Activated naive CD4-positive, alpha-beta T cell treated with anti-CD3 and anti-CD28 coated beads for 36 hours (primary cell): ENCODE measurements at places on chromosomes 7 and 10. TPM values are rescaled to one million over a fixed set of nuclear protein-coding genes. Genes with fewer than 3 reads are reported as not detected.

DNA sequence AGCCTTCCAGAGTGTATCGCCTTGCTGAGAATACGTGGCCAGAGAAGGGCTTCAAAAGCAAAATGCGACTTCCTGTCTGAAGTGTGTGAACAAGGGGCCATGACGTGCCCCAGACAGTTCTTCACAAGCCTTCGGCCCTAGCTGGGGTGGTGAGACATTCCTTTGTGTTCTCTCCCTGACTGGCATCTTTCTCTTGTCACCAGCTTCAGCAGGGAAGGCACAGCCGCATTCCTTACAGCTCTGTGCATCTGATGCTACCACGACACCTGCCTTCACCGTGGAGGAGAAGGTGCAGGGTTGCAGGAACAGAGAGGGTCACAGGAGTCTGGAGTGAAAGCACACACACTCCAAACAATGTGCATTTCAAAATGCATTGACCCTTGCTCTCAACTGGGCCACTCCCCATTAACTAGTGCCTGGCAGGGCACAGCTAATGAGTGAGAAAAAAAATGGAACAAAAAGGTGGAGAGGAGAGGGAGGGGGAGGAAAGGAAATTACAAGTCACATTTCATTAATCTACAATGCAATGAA, 93.4 kb downstream of the GPR26 start:
- no peak for DNase-seq

DNA sequence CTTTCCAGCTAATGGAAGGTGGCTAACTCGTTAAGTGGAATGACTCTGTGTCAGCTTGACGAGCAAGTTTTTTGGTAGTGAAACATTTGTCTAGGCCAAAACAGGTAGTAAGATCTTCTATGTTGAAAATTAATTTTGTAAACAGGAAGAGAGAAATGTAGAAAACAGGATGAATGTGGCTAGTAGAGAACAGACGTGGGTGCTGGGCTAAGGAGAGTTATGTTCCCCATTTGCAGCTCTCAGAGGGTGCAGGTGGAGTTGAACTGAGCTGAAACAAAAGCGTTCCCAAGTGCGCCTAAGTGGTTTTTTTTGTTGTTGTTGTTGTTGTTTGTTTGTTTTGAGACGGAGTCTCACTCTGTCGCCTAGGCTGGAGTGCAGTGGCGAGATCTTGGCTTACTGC, 59.5 kb upstream of the SRPK2 start:
- no peak for DNase-seq

DNA sequence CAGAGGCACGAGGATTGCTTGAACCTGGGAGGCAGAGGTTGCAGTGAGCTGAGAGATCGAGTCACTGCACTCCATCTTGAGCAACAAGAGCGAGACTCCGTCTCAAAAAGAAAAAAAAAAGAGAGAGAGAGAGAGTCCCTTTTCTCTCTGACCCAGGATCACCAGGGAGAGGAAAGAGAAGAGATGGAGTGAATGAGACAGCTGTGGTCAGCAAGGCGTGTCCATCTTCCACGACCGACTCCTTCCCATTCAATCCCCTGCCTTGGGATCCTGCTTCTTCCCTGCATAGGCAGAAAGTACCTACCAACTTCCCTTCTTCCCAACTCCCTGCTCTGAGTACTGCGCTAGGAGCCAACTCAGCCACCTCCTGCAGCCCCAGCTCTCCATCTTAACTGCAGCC, 5.2 kb upstream of the ZAN start:
- no peak for DNase-seq

GRCh38 chr10:48670978-48671913, 13.4 kb upstream of the WDFY4 start:
- DNase-seq: no peak

- no peak for DNase-seq
These were observed 5.2 kb upstream of the UTF1 start for GRCh38 chr10:133224756-133225372.

GRCh38 chr10:67861750-67862432, 22.6 kb upstream of the SIRT1 start:
- no peak for DNase-seq

DNA sequence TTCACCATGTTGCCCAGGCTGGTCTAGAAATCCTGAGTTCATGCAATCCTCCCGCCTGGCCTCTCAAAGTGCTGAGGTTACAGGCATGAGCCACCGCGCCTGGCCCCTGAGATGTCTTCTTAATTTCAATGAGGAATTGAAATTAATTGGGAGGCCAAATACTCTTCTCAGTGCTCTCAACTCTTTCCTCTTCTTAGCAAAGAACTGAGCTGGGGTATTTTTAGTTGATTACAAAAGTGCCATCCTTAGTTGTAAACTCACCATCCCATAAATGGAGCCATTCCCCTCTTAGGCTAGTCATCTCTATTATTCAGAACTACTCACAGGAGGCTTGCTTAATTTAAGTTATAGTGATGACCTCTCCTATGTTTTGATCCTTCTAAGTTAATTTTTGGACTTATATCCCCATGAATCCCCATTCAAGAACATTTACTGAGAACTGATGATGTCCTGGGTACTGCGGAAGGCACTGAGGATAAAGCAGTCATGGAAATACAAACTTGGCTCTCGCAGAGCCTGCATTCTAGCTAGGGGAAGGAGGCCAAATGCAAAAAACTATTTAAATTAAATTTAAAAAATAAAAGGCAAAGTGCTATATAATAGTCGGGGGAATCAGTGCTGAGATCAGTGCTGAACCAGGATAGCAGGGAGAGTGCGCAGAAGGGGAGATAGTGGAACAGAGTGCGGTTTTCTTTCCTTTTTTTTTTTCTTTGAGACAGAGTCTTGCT, 145.3 kb downstream of the SFMBT2 start:
- DNase-seq: no peak

- DNase-seq: no peak
These were observed 230.9 kb downstream of the DOCK4 start for GRCh38 chr7:111975346-111975745.

DNA sequence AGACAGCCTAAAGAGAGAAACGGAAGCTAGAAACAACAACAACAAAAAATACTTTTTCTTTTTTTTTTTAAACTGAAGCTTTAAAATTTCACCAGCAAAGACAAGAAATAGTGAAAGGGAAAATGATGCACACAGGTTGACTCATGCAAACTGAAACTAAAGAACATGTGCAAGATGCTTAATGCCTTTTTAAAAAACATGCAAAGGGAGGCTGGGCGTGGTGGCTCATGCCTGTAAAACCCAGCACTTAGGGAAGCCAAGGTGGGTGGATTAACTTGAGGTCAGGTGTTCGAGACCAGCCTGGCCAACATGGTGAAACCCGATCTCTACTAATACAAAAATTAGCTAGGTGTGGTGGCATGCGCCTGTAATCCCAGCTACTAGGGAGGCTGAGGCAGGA, 15.1 kb upstream of the CUBN start:
- peak; percentile 84 for DNase-seq

GRCh38 chr10:82814635-82815034, 939.6 kb downstream of the NRG3 start:
- DNase-seq: no peak

DNA sequence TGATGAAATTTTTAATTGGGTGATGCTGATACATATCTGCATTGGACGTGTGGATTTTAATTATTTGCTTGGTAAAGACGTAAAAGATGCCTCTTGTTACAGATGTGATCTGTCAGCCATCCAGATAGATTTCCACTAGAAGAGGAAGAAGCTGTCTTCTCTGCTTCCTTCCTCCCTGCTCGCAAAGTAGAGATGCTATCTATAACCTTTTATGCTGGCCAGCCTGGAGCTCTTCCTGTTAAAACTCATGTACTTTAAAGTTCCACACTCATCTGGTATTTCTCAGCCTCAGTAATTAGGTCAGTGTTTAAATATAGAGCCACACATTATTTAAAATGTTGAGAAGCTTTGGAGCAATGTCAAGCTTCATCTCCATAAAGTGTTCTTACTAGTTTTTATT, 51.2 kb upstream of the TMEM229A start:
- no peak for DNase-seq

DNA sequence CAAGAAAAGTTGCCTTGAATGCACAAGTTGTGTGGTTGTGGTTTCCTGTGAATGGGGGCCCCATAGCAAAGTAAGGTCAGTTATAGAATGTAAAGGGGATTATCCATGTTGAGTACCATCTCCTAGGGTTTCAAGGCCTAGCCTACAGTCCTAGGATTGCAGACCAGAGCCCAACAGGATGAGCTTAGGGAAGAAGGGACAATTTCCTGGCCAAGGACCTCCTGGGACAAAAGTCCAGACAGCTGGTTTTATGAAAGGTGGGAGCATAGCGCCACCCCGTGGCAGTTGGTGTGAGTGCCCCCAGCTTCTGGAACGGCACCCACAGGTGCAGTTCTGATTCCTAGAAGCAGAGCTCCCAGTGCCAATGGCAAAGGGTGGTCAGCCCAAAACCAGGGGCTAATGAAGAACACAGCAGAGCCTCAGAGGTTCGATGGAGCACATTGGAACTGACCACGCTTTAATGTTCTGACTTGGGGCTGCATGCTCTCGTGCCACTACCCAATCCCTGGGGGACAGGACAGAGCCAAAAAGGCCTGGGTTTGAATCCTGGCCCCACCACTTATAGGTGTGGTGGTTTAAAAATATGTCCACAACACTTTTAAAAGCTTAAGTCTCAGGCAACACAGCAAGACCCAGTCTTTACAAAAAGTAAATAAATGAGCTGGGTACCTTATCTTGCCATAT, 25.8 kb upstream of the TMEM120A start:
- peak; percentile 83 for DNase-seq

GRCh38 chr7:30618961-30619360, 24.3 kb downstream of the GARS1 start:
- DNase-seq: no peak

DNA sequence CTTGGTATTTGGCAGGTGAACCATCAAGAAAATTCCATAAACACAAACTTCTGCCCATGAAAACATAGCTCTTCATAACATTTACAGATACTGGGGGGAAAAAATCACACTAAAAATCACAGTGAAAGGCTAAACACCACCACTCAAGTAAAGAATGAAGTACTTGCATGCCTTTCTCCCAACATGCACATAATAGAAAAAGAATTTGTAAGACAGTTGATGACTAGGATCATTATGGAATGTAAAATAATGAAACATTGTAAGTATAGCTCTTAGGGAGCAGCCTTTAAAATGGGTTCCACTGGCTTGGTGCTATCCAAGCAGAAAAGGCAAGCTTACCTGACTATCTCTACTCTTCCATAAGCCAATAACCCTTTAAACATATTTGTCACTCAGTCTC, 299.9 kb upstream of the LRRN3 start:
- DNase-seq: no peak

GRCh38 chr7:2757904-2758672, 70.1 kb downstream of the AMZ1 start:
- peak; percentile 91 for DNase-seq

- DNase-seq: no peak
These were observed 33.2 kb upstream of the MKRN1 start for GRCh38 chr7:140512317-140513000.

DNA sequence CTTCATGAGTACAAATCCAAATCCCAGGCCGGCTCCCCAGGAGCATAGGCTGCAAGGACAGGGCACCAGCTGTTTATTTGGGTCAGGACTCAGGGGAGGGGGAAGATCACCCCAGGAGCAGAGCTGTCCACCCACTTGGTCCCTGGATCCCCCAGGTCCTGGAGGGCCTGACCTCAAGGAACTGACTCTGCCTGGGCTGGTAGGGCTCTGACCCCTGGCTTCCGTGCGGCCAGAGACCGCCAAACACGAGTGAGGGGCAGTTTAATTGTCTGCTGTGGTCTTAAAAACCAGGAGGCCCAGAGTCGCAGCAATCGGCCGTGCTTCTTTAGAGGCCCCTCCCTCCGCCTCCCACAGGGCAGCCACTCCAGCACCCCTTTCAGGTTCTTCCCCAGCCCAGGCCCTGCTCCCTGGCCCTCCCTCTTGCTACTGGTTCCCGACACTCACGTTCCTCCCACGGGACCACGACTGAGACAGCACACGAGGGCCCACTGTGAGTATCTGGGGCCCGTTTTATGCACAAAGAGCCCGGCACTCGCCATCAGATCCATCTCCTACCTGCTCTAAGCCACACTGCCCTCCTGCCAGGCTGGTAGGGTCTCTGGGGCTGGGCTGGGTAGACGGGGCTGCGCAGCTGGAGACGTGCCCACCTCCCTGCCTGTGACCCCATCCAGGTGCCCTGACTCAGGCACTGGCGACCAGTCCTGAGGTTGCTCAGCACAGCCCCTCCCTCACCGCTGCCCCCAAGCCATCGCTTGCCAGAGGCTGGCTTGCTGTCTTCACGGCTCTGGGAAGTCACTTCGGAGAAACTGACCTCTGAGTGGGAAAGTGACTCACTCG, 30.0 kb upstream of the CFAP46 start:
- no peak for DNase-seq

GRCh38 chr7:72805526-72806494, 22.2 kb downstream of the TYW1B start:
- DNase-seq: no peak

DNA sequence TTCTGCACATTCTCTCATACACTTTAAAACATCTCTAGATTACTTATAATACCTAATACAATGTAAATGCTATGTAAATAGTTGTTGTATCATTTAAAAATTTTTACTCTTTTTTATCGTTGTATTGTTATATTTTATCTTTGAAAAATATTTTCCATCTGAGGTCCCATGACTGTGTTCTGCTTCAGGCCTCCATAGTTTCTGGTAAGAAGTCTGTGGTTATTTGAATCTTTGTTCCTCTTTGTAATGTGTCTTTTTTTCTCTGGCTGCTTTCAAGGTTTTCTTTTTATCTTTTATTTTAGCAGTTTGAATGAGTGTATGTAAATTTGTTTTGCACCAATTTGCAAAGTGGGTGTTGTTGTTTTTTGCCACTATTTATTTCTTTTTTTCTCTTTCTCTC, 263.1 kb downstream of the RPS24 start:
- DNase-seq: no peak

EPDR1 gene
- total RNA-seq: 1.3 TPM

SEMA3D gene
- not detected for total RNA-seq

TAS2R4 gene
- 0.40 TPM for total RNA-seq

SLC18A3 gene
- not detected for total RNA-seq

FBXL13 gene
- 0.54 TPM for total RNA-seq

INA gene
- total RNA-seq: 0.10 TPM
